ENCODE measurements at places on chromosomes 6 and 20.
A peak's percentile ranks its signal among the peaks of the same experiment; 100 is the strongest.

GRCh38 chr6:10723567-10723881, 654 bp downstream of the TMEM14C start:
- DNase-seq = peak; percentile 43

DNA sequence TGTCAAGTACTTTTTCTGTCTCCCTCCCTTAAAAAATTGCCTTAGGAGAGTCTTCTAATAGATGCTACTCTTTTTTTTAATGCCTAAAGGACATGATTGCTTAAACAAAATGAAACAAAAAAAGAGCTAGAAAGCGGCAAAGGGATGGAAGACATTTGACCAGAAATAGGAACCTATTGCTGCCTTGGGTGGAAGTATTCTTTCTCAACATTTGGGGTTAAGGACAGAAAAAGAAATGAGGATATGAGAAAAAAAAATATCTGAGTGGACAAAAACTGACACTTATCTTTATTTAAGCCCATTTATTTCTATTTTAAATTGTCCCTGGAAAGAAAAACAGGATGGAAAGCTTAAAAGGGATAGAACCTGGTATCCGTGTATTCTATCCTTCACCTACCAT, 664.9 kb upstream of the CITED2 start:
- DNase-seq = no peak

DNA sequence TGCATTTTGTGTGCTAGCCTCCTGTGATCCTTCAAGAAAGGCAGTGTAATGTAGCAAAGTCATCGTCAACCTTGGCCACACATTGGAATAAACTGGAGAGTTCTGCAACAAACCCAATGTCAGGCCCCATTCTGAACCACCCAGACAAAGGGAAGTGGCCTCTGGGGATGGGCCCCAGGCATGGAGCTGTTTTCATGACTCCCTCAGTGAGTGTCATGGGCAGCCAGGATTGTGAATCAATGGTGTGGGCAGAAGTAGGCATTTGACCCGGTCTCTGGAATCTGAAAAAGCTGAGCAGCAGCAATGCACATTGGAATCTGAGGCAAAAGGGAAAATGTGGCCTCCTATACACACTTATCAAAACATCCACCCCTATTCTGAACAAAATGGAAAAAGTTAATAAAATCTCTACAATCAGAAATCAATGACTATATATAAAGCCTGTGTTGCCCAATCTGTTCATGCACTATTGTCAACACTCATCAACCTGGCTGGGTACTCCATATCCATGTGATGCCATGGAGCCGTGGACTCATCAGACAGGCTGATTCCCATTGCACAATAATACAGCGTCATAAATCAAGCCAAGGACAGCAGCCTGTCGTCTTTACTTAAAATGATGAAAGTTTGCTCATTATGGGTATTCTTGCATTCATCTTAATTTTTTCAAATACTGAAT, 134.9 kb upstream of the STMND1 start:
- DNase-seq = peak; percentile 6

GRCh38 chr20:51757226-51757625, 11.0 kb downstream of the ATP9A start:
- DNase-seq = no peak

GRCh38 chr20:23637282-23638221, at the start of gene CST3:
Gene CST3 (minus strand): TSS chr20:23637955. CDS start chr20:23637862, 93 bp downstream.
- peak; percentile 88 for DNase-seq

DNA sequence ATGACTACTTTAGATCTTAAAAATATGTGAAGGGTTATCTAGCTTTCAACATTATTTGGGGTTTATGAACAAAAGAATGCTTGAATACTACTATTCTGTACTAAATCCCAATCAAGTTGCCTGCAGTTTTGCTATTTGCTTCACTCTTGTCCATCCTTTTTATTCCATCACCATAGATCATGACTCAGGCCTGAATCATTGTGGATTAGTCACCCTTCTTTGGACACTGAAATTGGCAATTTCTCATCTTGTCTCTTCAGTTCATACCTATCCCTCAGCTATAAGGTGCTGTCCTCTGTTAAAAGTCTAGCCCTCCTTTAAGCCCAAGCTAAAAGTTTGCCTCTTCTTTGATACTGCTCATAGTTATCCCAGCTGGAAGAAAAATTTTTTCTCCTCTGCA, 199.1 kb downstream of the CENPW start:
- DNase-seq = peak; percentile 72

GRCh38 chr20:43450841-43451799, 6.6 kb upstream of the SRSF6 start:
- no peak for DNase-seq

- no peak for DNase-seq
These were observed 288.5 kb upstream of the CNR1 start for GRCh38 chr6:88454658-88455057.

GRCh38 chr6:27505209-27506027, 32.5 kb upstream of the ZNF184 start:
- peak; percentile 94 for DNase-seq

- DNase-seq = no peak
These were observed 65.2 kb downstream of the RIN2 start for GRCh38 chr20:19823216-19823615.

DNA sequence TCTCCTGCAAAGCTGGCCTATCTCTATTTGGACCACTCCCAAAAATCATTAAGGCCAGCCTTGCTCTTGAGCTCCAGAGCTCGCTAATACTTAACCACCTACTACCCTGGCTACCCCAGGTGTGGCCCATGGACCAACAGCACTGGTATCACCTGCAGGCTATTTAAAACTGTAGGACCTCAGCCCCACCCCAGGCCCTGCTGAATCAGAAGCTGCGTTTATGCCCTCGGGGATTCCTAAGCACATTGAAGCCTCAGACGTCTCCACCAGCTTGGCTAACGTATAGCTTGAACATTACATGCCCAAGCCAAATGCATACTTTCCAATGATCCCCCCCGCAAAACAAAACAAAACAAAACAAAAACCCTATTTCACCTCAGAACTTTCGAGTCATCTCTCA, 19.7 kb upstream of the SPAG4 start:
- DNase-seq = no peak

- no peak for DNase-seq
These were observed 565.9 kb upstream of the RNF217 start for GRCh38 chr6:124396361-124396760.

- peak; percentile 50 for DNase-seq
These were observed 52.6 kb downstream of the SPTLC3 start for GRCh38 chr20:13061381-13061780.

DNA sequence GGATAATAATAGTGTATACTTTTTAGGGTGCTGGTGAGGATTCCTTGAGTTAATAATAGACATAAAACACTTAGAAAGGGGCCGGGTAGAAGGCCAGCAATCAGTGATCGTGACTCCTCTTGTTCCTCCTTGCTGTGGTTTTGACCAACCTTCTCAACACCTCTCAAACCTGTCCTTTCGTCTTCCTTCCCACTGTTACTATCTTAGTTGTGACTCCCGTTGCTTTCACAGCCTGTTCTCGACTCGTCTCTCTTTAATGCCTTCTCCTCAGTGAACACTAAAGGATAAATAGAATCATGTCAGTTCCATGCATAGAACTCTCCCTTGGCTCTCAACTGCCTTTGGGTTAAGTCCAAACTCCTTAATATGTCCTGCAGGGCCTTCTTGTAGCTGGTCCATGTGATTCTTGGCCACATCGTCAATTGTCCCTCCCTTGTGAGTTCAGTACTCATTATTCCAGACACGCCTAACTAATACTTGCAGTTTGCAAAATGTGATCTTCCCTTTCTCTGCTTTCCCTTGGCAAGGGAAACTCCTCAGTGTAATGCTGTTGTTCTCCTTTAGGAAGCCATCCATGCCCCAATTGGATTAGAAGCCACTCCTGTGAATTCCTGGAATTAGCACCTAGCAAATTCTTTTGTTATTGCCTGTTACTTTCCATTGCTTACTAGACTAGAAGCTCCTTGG, 164.9 kb downstream of the UTRN start:
- no peak for DNase-seq

GRCh38 chr20:40687384-40688128, 1.5 kb downstream of the MAFB start:
- DNase-seq = peak; percentile 23

DNA sequence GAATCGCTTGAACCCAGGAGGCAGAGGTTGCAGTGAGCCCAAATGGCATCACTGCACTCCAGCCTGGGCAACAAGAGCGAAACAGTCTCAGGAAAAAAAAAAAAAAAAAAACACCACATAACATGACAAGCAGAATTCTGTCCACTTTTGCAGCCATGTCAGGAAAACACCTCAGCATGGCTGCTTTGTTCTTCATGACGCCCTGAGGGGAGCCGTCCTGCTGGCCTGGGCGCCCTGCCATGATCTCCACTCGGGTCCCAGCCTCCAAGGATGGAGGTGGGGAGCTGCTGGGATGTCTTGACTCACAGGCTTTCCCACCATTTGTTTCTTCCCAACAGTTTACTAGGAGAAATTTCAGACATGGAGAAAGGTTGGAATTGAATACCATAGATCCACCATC, 42.2 kb downstream of the SNX9 start:
- no peak for DNase-seq

DNA sequence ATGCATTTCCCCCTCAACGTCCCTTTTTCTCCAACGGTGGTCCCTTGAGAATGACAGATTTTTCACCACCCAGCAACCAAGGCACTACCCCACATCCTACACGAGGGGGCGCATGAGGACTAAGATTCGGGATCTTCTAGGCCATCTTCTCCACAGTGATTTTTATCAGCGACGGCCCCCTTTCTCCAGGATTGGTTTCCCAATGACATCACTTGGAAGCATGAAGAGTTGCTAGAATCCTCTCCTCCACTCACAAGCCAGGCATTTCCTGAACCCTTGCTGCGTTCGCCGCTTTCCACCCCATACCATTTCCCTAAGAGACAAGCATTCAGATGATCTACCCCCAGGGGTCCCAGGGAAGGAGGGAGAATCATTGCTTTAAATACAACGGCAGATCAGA, 252.0 kb downstream of the HIVEP2 start:
- peak; percentile 77 for DNase-seq

GRCh38 chr6:89082486-89082891, 1.9 kb downstream of the PNRC1 start:
- DNase-seq = peak; percentile 42

DNA sequence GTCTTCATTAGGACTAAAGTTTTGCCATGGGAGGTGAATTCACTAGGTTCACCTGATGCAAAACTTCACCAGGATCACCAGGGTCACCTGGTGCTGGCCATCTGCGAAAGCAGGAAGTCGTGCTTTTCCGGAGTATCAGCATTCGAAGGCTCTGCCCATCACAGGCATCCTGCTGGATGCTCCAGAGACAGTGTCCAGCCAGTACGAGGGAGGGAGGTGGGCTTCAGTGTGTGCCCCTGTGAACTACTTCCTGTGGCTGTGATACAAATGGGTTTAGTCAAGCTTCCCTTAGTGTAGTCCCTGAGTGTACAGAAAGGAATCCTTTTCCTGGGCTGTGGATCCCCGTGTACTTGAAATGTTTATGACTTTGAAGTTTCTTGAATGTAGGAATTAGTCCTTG, 3.4 kb upstream of the RPS6KA2 start:
- no peak for DNase-seq

- no peak for DNase-seq
These were observed 2.4 kb downstream of the COL11A2 start for GRCh38 chr6:33189625-33190448.

DNA sequence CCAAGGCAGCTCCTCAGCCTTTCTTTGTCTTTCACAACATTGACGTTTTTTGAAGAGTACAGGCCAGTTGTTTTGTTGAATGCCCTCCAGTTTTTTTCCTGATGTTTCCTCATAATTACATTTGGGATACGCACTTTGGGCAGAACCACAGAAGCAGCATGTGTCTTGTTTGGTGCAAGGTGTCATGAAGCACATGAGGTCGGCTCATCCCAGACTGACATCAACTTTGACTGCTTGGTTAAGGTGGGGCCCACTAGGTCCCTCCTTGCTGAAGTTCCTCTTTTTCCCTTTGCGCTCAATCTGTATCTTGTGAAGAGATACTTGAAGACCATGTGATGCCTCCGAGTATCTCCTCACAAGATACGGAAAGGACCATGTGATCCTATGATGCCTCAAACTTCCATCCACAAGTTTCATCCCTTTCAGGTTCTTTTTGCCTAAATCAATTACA, 10.5 kb downstream of the SNAI1 start:
- no peak for DNase-seq

- peak; percentile 73 for DNase-seq
These were observed 18.4 kb downstream of the NT5E start for GRCh38 chr6:85468326-85468725.

GRCh38 chr20:61461461-61461860, 209.4 kb downstream of the CDH4 start:
- peak; percentile 31 for DNase-seq

DNA sequence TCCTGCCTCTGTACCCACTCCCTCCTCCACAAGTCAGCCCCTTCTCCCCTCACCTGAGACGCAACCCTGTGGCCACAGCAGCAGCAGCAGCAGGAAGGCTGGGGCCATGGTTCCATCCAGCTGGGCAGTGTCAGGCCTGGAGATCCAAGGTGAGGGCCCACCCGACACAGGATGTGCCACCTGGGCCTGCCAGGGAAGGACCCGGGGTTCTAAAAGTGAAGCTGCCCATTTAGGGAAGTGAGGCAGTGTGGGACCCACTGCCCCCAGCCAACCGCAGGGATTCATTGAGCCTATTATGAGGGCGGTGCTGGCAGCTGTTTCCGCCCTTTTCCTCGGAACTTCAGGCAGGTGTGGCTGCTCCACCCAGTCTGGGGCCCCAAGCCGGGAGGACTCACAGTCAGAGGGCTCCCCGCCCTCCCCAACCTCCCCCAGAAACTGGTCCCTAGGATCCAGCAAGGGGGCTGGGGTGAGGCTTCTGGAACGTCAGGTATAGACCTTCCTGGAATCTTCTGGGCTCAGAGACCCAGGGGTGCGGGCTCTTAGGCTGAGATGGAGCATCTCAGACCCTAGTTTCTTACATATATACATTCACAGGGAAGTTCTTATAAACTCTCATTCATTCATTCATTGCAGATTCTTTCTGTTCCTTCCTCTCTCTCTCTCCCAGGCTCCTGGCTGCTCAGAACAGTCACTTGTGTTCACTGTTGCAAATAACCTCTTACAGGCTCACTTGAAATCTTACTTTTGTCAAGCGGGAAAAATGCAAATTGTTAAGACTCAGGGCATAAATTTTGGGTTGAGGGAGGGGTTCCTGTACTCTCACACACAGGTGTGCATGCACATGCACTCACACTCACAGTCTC, at the start of gene TREML2:
Gene TREML2 (minus strand): TSS at position 249 of the 863 bp plus-strand sequence. CDS start 141 bp downstream, at position 108.
- DNase-seq = no peak

GRCh38 chr6:137794516-137795201, 72.4 kb upstream of the TNFAIP3 start:
- no peak for DNase-seq

GRCh38 chr6:161578478-161578877, 304.6 kb upstream of the AGPAT4 start:
- DNase-seq = peak; percentile 16
